ENCODE measurements at places on chromosomes 11 and 22.
A peak's percentile ranks its signal among the peaks of the same experiment; 100 is the strongest.

DNA sequence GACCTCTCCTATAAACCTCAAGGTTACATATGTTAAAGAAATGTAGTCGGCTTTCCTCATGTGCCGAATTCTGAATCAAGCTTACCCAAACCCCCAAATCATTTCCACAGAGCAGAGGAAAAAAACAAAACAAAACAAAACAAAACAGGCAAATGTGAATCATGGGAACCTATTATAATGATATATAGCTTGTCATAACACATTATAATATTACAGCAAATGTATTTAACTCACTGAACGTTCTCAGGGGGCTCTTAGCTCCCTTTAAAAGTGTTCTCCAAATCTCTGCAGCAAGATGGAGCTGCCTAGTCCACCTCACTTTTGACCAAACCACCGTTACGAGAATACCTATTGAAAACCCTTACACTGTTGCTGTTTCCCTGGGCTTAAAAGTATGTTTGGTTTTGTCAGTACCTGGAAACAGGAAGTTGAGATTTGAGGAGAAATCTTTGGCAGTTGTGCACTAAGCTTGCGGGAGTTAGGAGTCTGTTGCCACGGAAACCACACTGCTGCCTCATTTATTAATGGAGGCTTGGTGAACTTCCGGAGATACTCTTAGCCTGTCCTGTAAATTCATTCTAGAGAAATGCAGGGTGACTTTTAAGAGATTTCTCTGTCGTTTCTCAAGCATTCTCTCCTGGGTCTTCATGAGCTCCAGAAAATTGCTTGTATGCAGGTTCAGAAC lies 167.0 kb upstream of the RASSF10 start:
- DNase-seq: no peak

DNA sequence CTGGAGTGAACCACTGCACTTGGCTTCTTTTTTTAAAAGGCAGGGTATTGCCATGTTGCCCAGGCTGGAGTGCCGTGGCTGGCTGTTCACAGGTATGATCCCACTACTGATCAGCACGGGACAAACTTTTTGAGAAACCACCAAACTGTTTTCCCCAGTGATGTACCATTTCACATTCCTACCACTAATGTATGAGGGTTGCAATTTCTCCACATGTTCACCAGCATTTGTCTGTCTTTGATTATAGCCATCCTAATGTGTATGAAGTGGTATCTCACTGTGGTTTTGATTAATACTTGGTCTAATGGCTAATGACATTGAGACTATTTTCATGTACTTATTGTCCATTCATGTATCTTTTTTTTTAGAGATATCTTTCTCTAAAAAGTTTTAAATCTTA lies 41.5 kb upstream of the EP300 start:
- DNase-seq: no peak

DNA sequence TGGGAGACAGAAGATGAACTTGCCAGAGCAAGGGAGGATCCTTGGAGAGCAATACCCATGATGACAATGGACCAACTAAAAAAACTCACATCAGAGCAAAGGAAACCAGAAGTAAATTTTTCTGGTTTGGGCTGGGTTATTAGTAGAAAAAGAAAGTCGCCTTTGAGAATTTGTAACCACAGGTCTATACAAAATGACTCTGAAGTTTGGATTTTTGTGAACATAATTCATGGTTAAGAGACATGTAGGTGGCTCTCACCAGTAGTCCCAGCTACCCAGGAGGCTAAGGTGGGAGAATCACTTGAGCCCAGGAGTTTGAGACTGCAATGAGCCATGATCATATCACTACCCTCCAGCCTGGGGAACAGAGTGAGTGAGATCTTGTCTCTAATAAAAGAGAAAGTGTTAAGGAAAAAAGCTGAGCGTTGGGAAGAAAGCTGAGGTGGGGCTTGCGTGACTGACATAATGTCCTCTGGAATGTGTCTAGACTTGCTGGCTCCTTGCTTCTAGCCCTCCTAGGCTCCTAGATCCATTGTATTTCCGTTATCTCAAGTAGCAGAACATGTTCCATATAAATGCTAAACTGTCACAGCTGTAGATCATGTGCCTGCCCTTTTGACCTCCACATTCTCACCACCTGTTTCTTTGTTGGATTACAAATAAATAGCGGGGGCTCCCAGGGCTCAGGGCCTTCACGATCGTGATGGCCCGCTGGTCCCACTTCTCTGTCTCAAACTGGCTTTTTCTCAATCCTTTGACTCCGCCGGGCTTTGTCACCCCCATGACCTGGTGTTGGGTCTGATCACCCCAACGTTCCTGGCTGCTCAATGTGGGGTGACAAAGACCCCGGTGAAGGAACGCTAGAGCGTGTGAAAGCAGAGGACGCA lies 56.2 kb upstream of the SC5D start:
- DNase-seq: peak; percentile 54

DNA sequence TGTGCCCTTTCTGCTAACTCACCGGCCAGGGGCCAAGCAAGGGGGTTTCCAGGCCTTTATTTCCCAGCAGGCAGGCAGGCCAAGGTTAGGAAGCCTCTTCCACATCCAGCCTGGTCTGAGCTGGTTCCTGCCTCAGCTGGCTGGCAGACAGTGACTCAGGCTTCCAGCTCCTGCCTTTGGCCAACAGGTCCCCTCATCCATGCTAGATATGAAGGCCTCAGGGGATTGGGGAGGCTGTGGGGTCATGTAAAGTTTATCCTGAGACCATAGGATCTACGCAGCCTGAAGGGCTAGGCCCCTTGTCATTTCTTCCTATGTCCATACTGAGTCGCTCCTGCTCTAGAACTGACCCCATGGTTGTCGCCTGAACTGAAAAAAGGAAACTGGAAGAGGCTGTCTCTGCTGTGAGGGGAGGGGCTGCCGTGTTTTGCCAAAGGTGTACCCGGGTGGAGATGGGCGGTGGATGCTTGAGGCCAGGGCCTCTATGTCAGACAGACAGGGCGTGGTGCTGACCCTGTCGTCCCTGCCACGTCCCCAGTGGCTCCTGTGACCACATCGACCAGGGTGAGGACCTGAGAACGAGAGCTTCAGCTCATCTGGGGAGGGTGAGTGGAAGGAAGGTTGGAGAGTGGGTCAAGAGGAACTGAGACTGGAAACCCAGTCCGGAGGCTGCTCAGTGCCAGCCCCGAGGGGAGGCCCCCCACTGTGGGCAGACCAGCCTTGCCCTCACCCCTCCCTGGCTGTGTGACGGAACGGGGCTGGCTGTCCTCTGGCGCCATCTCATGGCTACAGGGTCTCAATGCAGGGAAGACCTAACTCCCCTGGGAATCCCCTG lies 17.0 kb downstream of the P2RY6 start:
- no peak for DNase-seq

GRCh38 chr22:45814198-45814597 lies 142.6 kb downstream of the ATXN10 start:
- DNase-seq: no peak

- no peak for DNase-seq
These were observed 234.9 kb upstream of the SESN3 start for GRCh38 chr11:95465887-95466286.

DNA sequence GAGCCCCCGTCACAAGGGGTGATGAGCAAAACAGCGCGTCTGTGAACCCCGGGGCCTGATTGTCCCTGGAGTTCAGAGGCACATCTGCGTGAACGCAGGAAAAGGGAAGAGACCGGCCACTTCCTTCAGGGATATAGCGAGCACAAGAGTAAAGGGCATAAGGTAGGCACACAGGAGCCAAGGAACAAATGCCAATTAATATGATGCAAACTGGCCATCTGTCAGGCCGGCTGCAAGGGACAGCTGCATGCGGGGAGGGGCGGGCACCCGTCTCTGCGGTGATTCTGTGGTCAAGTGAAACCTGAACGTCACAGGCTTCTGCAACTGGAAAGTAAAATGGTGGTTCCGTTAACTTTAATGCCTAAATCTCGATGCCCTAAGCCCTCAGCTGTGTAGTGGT lies 64.7 kb downstream of the TRIM29 start:
- DNase-seq: no peak

DNA sequence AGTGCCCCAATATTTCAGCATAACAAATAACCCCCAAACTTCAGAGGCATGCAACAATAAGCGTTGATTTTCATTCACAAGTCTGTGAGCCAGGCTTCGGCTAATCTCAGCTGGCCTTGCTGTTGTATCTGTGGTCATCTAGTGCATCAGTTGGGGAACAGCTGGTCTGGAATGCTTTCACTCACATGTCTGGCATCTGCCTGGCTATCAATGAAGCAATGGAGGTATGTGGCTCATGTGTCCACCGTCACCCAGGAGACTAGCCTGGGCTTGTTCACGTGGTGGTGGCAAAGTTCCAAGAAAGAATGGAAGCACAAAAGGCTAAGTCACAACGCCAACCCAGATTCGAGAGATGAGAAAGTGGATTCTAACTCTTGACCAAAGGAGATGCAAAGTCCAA lies 304.8 kb upstream of the ISX start:
- no peak for DNase-seq

GRCh38 chr22:23365961-23366360 lies 185.7 kb downstream of the BCR start:
- no peak for DNase-seq
